NCI-H524 (cell line): ENCODE measurements at places on chromosomes 1 and 21.

GRCh38 chr1:62800825-62801306 is 16.9 kb downstream of the ATG4C start:
- DNase-seq = peak; percentile 38

DNA sequence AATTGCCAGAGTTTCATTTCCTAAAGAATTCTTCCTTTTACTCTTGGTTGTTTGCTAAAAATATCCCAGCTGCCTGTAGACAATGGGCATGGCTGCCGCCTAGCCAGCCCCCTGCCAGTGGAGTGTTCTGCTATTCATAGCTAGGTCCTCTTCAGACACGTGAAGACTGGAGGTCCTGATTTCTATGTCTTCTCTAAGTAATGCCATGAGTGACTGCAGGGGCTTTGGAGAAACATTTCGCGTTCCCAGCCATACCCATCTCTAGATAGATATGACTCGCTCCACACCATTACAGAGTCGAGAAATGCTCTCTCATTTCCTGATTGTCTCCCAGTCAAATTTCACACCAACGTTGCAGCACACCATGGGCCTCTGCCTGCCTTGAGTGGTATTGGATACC is 99.5 kb upstream of the BACE2 start:
- DNase-seq = no peak

GRCh38 chr1:156838972-156839371 is 19.9 kb downstream of the INSRR start:
- peak; percentile 54 for DNase-seq

- no peak for DNase-seq
These were observed 7.1 kb upstream of the KCNQ4 start for GRCh38 chr1:40776236-40777072.

GRCh38 chr1:113003751-113004690 is 48.0 kb upstream of the SLC16A1 start:
- no peak for DNase-seq

GRCh38 chr1:89332461-89332860 is 31.4 kb upstream of the GBP6 start:
- DNase-seq = no peak

- peak; percentile 4 for DNase-seq
These were observed at the start of gene PSEN2 for GRCh38 chr1:226870401-226871279. TSS of gene PSEN2 (plus strand) at chr1:226870616. CDS start at chr1:226881908, 11,292 bp downstream.

DNA sequence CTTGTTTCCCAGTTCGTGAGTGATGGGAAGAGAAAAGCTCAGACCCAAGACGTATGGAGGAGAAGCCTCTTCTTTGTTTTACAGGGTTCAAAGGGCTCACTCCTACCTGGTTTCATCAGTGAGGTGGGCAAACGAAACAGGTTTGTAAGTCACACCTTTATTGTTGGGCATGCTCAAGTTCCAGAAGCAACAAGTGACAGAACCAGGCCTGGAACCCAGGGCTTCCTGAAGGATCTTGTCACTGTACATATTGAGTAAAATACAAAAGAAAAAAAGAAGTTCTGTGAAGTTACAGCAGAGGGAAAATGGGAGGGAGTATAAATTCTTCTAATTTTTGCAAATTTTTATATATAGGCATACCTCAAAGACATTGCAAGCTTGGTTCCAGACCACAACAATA is 320.9 kb upstream of the PROX1 start:
- DNase-seq = no peak

DNA sequence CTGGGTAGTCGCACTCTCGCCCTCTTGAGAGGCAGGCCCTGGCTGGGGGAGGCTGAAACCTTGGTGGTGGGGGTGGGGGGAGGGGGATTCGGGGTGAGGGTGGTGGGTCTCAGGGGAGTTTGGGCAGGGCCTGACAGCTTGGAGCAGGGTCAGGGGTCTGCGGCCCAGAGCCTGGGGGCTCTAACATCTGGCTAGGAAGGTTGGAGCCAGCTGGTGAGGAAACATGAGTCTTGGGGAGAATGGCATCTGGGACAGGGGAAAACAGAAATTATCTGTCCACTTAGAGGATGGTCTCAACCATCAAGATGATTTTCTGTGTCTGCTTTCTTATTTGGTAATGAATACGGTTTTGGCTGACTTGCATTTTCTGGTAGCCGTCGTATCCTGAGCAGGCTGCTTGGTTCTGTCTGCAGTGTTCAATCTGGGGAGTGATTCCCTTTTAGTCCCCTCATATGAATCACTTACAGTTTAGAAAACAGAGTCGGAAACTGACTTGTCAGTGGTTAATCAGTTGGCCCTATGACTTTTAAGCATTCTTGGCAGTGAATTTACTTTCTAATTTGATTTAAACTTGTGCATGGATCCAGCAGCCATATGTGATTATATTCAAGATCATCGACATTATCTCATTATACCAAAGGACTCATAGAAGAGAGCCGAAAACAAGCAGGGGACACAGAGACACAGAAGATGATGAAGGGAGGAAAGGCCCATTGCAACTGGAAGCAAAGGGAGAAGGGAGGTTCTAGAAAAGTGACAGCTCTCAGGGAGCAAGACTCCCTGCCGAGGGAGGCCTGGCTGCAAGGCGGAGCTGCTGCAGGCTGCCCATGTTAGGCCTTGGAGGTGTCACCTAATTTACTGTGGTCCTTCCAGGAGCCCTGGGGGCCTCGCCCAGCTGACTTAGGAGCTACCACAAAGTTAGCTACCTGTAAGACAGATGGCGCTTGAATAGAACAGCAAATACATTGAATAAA is 237.6 kb downstream of the SDCCAG8 start:
- DNase-seq = peak; percentile 22

DNA sequence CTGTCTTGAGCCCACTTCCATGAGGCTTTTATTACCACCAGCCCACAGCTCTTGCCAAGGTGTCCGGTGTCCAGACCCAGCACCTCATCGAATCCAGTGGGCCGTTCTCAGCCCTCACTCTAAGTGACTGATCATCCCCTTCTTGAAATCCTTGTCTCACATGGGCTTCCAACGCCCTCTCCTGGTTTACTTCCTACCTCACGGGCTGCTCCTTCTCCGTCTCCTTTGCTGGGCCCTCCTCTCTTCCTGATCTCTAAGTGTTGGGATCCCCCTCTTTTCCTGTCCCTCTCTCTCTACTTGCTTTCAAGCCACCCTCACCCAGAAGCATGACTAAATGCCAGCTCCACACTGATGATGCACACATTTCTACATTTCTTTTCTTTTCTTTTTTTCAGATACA is 9.0 kb upstream of the RHBG start:
- DNase-seq = no peak

DNA sequence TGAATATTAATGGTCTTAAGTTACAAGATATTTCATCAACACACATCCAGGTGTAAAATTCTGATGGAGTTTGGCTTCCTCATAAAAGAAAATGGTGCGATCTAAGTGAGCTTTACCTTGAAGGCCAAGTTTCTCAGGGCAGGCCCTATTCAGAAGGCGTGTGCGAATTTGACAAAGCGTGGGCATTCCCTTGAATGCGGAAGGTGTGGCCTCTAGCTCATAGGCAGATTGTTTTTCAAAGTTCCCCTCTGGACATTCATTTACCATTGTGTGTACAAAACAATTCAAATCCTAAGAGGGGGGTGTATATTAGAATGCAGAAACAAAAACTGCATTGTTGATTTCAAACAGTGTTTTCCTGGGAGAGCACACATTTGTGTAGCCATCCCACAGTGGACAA is 411.9 kb upstream of the PKN2 start:
- no peak for DNase-seq

DNA sequence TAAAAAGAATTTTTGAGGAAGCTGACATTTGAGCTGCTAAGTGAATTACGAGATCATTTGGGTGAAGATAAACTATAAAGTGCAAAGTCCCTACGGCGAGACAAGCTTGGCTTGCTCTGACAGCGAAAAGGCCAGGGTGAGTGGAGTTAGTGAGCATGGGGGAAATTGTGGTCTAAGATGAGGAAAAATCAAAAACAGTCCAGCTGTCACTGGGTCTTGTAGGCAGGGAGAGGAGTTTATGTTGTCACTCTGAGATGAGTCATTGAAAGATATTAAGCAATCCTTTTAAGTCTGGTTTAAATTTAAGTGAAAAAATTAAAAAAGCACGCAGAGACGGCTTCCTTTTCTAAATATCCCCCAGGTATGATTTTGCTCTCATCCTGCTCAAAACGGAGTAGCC is 601.9 kb downstream of the MRPL39 start:
- no peak for DNase-seq
